Peyer's patch (tissue), 4 donors: ENCODE measurements at places on chromosomes 4 and X. TPM values are rescaled to one million over a fixed set of nuclear protein-coding genes. Genes with fewer than 3 reads are reported as not detected.

DNA sequence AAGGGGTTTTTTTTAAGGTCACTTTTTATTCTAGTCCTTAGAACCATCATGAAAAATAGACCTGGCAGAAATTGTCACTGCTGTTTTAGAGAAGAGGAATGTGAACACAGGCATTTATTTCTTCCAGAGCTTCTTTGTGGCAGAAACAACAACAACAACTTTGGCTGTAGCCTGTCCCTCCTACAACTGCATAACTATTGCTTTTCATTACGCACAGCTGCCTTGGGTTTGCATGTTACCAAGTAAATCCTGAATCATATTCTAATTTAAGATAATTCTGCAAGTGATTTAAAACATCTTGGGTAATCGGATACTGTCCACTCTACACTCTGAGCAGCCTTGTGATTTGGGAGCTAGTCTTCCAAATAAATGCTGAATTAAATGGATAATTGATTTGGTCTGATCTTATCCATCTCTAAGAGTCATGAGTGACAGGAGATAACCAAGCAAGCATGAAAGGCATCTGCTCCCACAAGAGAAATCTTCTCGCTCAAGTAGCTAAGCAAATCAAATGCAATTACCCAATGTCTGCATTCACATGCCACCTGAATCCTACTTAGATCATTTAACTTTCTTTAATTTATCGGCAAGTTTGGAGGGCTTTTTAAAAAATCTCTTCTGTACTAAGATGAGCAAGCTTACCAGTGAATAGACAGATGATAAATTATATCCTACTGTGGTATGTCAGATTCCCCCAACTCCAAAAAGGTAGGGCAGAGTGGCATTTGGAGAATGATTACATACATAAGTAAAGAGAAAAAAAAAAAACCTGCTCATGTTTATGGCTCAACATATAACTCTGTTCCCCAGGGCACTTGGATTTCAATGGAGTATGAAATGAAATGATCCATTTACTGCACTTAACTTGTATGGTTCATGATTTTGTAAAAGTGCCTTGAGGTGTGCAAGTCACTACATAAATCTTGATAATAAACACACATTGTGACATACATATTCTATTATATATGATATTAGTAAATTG lies 73.6 kb downstream of the EGF start:
- no peak for DNase-seq
- H3K27ac ChIP-seq, result no peak overlapping the region
- H3K36me3 ChIP-seq, result no peaks in the 10 kb centered on the region
- no peak overlapping the region for H3K4me3 ChIP-seq
- H3K4me1 ChIP-seq, result no peaks in the 10 kb centered on the region

GRCh38 chr4:41692717-41693345 lies 55.7 kb downstream of the PHOX2B start:
- H3K36me3 ChIP-seq, result no peaks in the 10 kb centered on the region
- H3K4me1 ChIP-seq, result no peaks in the 10 kb centered on the region
- H3K27ac ChIP-seq, result no peak overlapping the region
- no peaks in the 10 kb centered on the region for H3K27me3 ChIP-seq
- H3K4me3 ChIP-seq, result no peak overlapping the region
- DNase-seq, result peak; percentile 62

- no peaks in the 10 kb centered on the region for H3K4me1 ChIP-seq
- peak; percentile 72 for DNase-seq
- H3K4me3 ChIP-seq, result no peak overlapping the region
- no peaks in the 10 kb centered on the region for H3K27me3 ChIP-seq
- H3K36me3 ChIP-seq, result no peaks in the 10 kb centered on the region
These were observed 26.8 kb upstream of the GRXCR1 start for GRCh38 chr4:42865572-42866189.

DNA sequence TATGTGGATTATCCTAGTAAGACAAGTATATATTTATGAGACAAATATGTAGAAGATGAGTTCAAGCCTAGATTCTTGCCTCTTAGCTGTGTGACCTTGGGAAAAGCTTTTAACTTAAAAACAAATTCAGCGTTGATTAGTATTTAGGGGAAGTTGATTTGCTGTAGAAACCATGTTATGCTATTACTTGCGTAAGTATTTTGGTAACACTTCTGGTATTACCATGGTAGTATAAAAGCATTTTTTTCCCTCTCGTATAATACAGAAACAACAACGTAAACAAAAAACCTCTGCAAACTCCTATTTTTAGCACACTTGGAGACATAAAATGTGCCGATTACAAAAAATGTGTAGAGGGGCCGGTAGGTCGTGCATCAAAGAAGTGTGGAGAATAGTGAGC lies 33.2 kb downstream of the STAG2 start:
- H3K4me3 ChIP-seq, result no peak overlapping the region
- no peak for DNase-seq
- no peaks in the 10 kb centered on the region for H3K27me3 ChIP-seq
- no peaks in the 10 kb centered on the region for H3K36me3 ChIP-seq

GRCh38 chrX:43741843-43742573 lies 85.9 kb downstream of the MAOA start:
- H3K27ac ChIP-seq, result peak overlapping the region; percentile 18
- H3K4me1 ChIP-seq, result no peaks in the 10 kb centered on the region
- H3K36me3 ChIP-seq, result peaks cover 22% of the 10 kb centered on the region
- H3K27me3 ChIP-seq, result no peaks in the 10 kb centered on the region
- H3K4me3 ChIP-seq, result no peak overlapping the region
- no peak for DNase-seq

- peak overlapping the region; percentile 71 for H3K27ac ChIP-seq
- peaks cover 12% of the 10 kb centered on the region for H3K4me1 ChIP-seq
- DNase-seq, result no peak
- H3K27me3 ChIP-seq, result no peaks in the 10 kb centered on the region
- no peaks in the 10 kb centered on the region for H3K36me3 ChIP-seq
These were observed 53.1 kb upstream of the HGFAC start for GRCh38 chr4:3388471-3389232.

GRCh38 chrX:17983389-17983788 lies 122.3 kb upstream of the RAI2 start:
- no peak overlapping the region for H3K27ac ChIP-seq
- DNase-seq, result no peak
- no peaks in the 10 kb centered on the region for H3K27me3 ChIP-seq
- no peak overlapping the region for H3K4me3 ChIP-seq
- no peaks in the 10 kb centered on the region for H3K36me3 ChIP-seq

- no peaks in the 10 kb centered on the region for H3K27me3 ChIP-seq
- H3K4me1 ChIP-seq, result no peaks in the 10 kb centered on the region
- H3K27ac ChIP-seq, result no peak overlapping the region
- H3K4me3 ChIP-seq, result no peak overlapping the region
These were observed 82.4 kb downstream of the MAGED1 start for GRCh38 chrX:51975811-51976210.

GRCh38 chr4:62814510-62815047 lies 1594.7 kb downstream of the TECRL start:
- H3K4me3 ChIP-seq, result no peak overlapping the region
- H3K36me3 ChIP-seq, result no peaks in the 10 kb centered on the region
- no peak overlapping the region for H3K27ac ChIP-seq

DNA sequence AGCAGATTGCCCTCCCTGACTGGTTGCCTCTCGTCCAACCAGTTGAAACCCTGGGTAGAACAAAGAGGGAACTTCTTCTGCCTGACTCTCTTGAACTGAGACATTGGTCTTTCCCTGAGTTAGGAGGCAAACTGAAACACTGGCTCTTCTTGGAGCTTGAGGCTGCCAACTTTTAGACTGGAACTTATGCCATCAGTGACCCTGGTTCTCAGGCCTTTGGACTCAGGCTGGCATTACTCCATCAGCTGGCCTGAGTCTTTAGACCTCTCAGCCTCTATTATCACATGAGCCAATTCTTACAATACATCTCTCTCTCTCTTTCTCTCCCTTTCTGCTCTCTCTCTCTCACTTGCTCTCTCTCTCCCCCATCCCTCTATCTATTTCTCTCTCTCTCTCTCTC lies 86.4 kb downstream of the EMCN start:
- H3K4me1 ChIP-seq, result no peaks in the 10 kb centered on the region
- no peaks in the 10 kb centered on the region for H3K36me3 ChIP-seq
- no peak overlapping the region for H3K27ac ChIP-seq
- H3K4me3 ChIP-seq, result no peak overlapping the region

- no peak overlapping the region for H3K4me3 ChIP-seq
- H3K4me1 ChIP-seq, result no peaks in the 10 kb centered on the region
- DNase-seq, result no peak
These were observed 39.2 kb upstream of the CYSLTR1 start for GRCh38 chrX:78366576-78366975.

DNA sequence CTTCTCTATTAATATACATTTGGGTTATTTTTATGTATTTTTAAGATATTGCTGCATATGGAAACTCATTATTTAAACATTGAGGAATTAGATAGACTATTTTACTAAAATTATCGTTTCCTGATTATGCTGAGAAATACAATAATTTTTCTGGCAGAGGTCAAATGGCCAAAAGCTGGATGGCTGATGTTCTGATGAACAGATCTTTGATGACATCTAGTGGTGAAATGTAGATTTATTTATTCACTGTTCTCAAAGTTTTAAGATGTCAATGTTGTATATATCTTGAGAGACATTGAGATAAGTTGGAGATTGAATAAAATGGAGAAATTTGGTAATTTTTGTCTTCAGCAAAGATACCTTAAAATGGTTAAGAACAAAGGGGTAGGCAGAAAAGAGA lies 96.2 kb downstream of the UGT8 start:
- DNase-seq, result no peak
- H3K36me3 ChIP-seq, result no peaks in the 10 kb centered on the region
- no peaks in the 10 kb centered on the region for H3K27me3 ChIP-seq
- H3K4me3 ChIP-seq, result no peak overlapping the region
- H3K27ac ChIP-seq, result no peak overlapping the region

GRCh38 chr4:166202991-166203390 lies 330.0 kb downstream of the TLL1 start:
- H3K4me1 ChIP-seq, result no peaks in the 10 kb centered on the region
- no peak for DNase-seq
- no peaks in the 10 kb centered on the region for H3K36me3 ChIP-seq
- H3K4me3 ChIP-seq, result no peak overlapping the region
- no peaks in the 10 kb centered on the region for H3K27me3 ChIP-seq

DNA sequence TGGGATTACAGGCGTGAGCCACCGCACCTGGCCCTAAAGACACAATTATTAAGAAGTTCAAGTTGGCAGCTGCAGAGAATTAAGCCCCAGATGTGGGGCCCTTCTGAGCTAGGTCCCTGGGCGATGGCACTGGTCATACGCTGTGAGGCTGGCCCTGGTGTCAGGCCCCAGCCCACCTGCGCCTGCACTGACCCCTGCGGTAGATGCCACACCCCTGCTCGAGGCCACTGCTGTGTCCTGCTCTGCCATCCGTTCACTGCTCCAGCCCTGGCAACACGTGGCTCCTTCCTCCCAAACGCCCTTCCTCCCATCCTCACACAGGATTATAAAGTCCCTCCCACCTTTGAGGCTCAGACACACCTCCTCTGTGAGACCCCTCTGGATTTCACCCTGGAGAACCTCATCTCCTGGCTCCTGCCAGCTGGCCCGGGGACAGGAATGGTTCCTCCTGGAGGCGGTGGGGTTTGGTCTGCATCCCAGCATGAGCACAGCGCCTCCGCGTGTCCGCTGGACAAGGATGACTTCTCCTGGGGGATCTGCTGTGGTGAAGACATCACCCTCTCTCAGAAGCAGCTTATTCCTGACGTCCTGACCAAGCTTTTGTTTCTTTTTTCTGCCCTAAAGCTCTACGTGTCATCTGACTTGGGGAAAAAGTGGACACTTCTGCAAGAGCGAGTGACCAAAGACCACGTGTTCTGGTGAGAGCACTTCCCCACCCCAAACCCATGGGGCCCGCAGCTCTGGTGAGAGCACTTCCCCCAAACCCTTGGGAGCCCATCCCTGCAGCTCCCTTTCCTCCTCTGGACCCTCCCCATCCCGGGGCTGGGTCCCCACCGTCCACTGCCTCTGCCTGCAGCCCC lies 219.0 kb upstream of the PSAPL1 start:
- no peak overlapping the region for H3K27ac ChIP-seq
- no peaks in the 10 kb centered on the region for H3K4me1 ChIP-seq
- no peak for DNase-seq
- no peaks in the 10 kb centered on the region for H3K27me3 ChIP-seq
- no peaks in the 10 kb centered on the region for H3K36me3 ChIP-seq

GRCh38 chrX:70979136-70979762 lies 48.4 kb upstream of the SLC7A3 start:
- H3K27me3 ChIP-seq, result no peaks in the 10 kb centered on the region
- no peaks in the 10 kb centered on the region for H3K36me3 ChIP-seq
- H3K4me1 ChIP-seq, result no peaks in the 10 kb centered on the region
- DNase-seq, result no peak
- no peak overlapping the region for H3K4me3 ChIP-seq
- no peak overlapping the region for H3K27ac ChIP-seq

DNA sequence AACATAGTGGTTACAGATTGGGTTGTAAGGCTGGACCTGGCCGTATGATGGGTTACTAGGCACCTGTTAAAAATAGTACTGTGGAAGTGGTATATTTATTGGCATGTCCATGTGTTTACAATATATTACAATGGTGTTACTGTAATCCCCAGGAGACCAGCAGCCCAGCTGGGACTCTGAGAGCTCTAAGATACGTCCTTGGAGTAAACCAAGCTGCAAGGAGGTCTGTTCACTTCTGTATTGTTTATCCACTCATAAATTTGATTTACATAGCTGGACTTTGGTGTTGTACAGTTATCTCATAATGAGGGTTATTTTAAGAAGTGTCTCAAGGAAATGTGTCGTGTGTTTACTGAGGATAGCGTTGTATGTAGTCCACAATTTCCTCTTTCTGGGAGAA lies 93.8 kb downstream of the TBL1X start:
- no peaks in the 10 kb centered on the region for H3K27me3 ChIP-seq
- H3K27ac ChIP-seq, result no peak overlapping the region
- no peaks in the 10 kb centered on the region for H3K4me1 ChIP-seq
- H3K36me3 ChIP-seq, result no peaks in the 10 kb centered on the region

- no peak overlapping the region for H3K4me3 ChIP-seq
- no peaks in the 10 kb centered on the region for H3K4me1 ChIP-seq
- H3K27ac ChIP-seq, result no peak overlapping the region
- no peak for DNase-seq
- no peaks in the 10 kb centered on the region for H3K36me3 ChIP-seq
These were observed 7.4 kb upstream of the HCCS start for GRCh38 chrX:11103751-11104150.

DNA sequence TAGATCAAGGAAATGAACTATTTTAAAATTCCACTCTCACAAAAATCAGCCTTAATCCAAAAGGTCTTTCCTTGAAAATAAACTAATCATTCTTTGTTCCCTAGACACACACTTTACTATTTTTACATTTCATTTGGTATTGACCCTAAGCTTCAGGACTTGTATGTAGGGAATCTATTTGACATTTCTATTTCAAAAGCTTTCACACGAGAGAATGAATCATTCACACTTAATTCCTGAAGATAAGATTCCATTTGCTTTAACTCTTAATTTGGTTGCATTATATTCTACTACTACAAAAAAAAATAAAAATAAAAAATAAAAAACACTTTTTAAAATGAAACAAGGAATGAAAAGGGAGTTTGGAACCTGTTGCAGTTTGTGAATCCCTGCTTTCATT lies 43.7 kb downstream of the EDNRA start:
- H3K4me1 ChIP-seq, result no peaks in the 10 kb centered on the region
- no peak overlapping the region for H3K4me3 ChIP-seq
- no peaks in the 10 kb centered on the region for H3K36me3 ChIP-seq

GRCh38 chrX:34859191-34859590 lies 83.4 kb upstream of the FAM47B start:
- no peak overlapping the region for H3K4me3 ChIP-seq
- H3K4me1 ChIP-seq, result no peaks in the 10 kb centered on the region
- H3K27me3 ChIP-seq, result no peaks in the 10 kb centered on the region
- no peaks in the 10 kb centered on the region for H3K36me3 ChIP-seq

Gene NUP54
- total RNA-seq, result 21.9 TPM

Gene GPC4
- 11.0 TPM for total RNA-seq

Gene POF1B
- total RNA-seq, result 59.4 TPM

Gene FOXR2
- not detected for total RNA-seq

Gene NDST4
- not detected for total RNA-seq

Gene IL21
- total RNA-seq, result not detected

Gene ZAR1
- total RNA-seq, result not detected

Gene ADGRG2
- not detected for total RNA-seq
